Stimulated activated CD8-positive, alpha-beta memory T cell treated with anti-CD3 and anti-CD28 coated beads, Interleukin-15, amount 100 ng/mL, for 24 hours (primary cell): ENCODE measurements at places on chromosomes 4 and X.

GRCh38 chr4:86220121-86220520 lies 139.7 kb downstream of the MAPK10 start:
- no peak for DNase-seq

- no peak for DNase-seq
Observed at GRCh38 chr4:187268940-187269339, 545.3 kb upstream of the FAT1 start.

- no peak for DNase-seq
Observed at GRCh38 chr4:180060159-180060889, 2182.9 kb upstream of the TENM3 start.

DNA sequence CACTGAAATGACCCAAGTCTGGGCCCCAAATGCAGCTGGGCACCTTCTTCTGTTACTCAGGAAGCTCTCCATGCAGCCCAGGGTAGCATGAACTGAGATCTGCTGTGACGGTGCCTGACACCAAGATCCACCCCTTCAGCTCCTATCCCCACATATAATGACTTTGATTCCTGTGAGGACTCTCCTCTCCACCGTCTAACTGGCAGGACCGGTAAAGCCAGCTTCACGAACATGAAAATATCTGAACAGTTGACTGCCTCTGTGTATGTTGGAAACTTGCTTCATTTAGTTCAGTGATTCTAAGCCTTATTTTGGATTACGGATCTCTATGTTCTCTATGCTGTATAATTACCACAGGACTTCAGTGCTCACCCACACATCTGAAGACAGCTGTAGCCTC lies 115.5 kb upstream of the TMEM150C start:
- no peak for DNase-seq

DNA sequence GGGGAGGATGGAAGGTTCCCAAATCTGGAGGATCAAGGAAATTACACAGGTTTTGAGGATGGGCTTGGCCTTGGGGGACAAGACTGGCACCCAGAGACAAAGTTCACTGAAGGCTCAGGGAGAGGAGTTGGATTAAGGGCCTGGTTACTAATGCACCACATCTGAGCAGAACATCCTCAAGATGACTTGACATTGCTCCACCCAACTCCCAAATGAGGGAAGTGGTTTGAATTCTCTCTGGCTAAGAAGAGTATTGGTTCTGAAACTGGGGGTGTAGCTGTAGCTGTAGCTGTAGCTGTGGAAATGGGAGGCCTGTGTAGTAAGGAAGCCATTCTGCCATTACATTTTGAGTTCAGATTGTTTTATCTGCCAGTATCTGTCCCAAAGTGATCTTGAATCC lies 129.4 kb downstream of the RASL11B start:
- DNase-seq: no peak

DNA sequence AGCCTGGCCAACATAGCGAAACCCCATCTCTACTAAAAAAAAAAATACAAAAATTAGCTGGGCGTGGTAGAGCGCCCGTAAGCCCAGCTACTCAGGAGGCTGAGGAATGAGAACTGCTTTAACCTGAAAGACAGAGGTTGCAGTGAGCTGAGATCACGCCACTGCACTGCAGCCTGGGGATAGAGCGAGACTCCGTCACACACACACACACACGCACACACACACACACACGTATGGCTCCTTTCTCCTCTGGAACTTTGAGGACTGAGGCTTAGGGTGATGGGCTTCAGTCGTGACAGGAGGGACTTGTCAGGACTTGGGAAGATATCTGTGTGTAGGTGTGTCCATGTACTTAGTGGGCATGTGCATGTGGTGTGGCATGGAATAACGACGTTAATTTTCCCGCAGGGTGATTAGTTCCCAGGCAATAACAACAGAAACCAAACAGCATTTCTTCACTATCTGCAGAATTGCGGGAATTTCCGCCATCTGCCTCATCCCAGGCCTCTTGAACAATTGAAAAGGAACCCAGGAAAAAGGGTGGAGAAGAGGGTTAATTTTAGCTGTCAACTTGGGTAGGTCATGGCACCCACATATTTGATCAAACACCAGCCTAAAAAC lies 47.7 kb downstream of the RWDD4 start:
- no peak for DNase-seq

DNA sequence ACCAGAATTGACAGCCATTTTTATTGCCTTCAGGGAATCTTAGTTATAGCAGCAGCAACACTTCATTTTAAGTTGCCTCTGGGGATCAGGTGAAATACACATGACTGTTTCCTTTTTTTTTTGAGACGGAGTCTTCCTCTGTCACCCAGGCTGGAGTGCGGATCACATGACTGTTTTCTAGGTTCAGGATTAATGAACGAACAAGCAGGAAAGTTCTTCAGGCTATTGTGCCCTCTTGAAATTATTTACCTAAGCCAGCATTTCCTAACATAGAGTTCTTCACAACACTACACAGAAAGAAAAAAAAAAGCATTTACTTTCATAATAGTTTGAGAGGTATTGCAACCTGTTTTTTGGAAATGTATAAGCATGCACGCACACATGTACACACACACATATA lies 2032.8 kb downstream of the PCDH7 start:
- no peak for DNase-seq

DNA sequence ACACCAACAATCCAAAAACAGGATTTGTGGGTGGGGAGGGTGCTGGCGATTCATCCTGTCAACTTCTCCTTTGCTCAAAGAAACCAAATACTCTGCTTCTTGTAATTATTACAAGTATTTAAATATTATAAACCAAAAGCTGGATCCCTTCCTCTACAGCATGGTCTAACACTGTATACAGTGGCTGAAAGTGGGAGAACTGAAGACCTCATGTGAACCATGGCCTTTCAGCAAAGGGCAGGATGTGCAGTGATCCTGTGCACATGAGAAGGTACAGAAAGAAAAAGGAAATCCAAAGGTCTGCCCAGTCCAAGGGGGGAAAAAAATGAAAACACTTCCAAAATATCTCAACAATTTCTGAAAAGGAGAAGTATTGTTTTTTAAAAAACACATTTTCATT lies 5.3 kb upstream of the CXorf38 start:
- DNase-seq: no peak

DNA sequence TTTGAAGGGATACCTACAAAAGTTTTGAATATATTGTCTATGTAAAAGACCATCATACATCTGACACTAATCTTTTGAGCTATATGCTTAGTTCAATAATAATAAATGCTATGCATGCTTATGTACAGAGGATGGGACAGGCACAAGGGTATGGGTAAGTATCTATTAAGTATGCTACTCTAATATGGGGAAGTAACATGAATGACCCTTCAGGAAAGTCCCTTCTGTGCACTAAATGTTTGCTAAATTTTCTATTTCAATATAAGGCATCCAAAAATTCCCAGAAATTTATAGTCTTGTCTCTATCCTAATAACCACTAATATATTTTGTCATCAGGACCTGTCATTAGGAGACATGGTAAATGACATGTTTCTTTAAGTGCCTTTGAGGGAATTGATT lies 19.0 kb downstream of the ATP8A1 start:
- no peak for DNase-seq

- DNase-seq: no peak
Observed at GRCh38 chrX:76253432-76253831, 80.6 kb downstream of the PBDC1 start.

DNA sequence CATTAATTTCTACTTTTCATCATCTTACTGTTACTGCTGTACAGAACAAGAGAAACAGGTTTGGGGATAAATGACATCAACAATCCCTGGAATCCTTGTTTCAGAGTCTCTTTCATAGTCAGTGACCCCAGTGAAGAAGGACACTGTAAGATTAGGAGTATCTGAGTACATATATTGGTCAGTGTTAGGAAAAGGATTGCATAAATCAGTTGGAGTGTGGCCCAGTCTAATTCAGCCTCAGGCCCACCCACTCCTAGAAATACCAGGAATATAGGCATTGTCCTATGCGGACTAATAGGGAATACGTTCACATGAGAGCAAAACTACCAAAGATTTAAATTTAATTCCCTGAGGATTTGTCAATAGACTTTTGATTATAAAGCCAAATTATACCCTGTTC lies 237.8 kb downstream of the LDB2 start:
- DNase-seq: no peak

DNA sequence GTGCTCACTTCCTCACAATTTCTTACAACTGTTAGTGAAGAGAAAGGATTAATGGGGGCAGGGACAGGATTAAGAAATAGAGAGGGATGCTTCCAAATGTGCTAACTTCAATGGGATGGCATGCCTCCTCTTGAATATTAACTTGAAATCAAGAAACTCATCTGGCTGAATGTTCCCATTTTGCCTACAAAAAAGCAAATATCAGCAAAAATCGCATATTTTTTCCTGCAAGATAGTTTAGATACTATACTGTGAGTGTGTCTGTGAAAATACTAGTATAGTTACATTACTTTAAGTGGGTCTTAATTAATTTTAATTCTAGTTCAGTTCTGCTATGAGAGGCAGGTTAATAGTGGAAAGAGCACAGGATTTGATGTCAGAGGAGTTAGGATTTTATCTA lies 4.9 kb downstream of the PAICS start:
- no peak for DNase-seq

GRCh38 chr4:150140774-150141400 lies 62.6 kb downstream of the DCLK2 start:
- DNase-seq: no peak

DNA sequence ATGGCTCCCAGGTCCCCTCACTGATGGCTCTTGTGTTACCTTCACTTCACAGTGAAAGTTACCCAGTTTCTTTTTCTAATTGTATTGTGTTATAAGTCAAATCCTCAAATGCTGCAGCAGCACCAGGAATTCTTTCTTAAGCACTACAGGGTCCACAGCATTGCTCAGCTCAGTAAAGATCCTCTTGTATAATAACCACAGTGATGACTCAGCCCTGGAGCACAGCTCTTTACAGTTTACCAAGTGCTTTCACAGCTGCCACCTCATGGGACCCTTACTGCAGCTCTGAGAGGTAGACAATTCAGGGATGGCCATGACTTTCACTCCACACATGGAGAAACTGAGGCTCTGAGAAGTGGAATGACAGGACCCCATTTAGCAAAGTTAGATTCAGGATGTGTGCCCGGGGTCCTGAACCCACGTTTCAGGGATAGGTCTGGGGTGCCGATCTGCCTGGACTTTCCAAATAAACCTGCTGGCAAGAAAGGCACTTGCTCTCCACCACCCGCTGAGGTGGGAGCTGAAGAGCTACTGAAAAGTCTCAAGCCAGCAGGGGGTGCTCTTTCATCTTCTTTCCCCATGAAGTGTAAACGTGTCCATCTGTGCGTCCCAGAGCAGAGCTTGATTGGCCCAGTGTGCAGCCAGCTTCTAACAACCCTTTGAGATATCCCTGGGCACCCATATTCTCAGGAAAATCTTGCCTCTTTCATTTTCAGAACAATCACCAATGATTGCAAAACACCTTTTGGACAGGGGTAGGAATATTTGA lies 35.7 kb upstream of the GABRQ start:
- DNase-seq: no peak

DNA sequence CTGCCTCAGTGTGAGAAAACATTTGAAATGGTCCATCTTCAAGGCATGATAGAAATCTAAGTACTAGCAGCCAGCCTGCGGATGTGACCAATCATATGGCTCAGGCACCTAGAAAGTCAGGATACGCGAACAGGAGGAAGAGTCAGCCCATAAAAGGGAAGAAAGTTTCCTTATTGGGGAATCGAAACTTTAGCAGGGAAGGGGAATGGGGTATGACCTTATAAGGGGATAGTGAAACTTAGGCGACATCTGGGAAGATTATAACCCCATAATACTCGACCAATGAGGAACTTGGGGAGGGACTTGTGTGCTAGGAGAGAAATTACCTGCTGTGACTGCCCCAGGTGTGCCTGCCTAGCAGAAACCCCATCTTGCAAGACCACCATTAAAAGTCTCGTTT lies 26.2 kb upstream of the PYURF start:
- no peak for DNase-seq

DNA sequence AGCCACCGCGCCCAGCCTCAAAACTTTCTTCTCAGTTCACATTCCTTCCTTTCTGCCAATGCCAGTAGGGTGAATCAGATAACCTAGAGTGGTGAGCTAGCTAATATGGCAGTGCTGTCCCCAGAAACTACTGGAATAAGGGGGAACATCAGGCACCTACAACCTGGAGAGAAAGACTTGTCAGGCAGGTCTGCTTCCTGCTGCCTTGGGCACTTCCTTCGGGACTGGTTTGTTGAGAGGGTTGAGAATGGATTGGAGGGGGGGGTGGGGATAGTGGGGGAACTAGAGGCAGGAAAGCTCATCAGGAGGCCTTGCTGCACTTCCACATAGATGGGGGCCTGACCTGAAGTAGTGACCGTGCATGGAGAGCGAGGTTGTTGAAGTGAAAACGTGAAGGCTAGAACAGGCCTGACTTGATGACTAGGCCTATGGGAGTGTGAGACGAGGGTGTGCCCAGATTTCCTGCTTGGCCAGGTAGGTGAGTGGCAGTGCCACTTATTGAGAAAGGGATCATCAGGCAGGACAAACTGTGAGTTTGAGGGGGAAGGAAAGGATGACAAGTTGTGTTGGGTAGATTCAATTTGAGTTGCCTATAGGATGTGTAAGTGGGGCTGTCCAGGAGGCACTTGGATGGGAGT lies 33.4 kb downstream of the SLC25A5 start:
- DNase-seq: no peak

GRCh38 chr4:124633285-124633941 lies 79.1 kb downstream of the ANKRD50 start:
- no peak for DNase-seq

GRCh38 chr4:101025755-101026154 lies 321.6 kb downstream of the PPP3CA start:
- no peak for DNase-seq

- DNase-seq: no peak
Observed at GRCh38 chr4:2363951-2364653, 54.3 kb downstream of the ZFYVE28 start.

DNA sequence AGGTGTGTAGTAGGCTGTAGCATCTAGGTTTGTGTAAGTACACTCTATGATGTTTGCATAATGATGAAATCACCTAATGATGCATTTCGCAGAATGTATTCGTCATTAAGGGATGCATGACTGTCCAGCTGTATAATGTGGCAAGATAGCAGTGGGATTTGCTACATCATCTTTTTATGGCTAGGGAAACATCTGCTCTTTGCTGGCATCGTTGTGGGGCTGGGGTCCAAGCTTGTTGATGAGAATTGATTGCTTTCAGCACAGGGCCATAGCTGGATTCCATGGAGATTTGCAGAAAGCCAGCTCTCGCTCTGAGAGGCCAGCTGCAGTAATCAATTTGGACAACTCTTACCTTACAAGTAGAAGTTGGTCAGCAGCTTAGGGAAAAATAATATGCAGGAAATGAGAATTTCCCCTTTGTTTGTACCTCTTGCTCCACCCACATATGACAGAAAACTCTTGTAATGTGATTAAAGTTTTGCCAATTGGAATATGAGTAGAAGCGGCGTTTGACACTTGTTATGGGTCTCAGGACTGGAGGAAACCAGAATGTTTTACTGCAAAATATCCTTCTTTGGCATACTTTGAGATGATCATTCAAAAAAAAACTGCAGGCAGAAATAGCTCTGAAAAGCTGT lies 310.5 kb downstream of the RAPGEF2 start:
- no peak for DNase-seq

GRCh38 chr4:19478791-19479190 lies 772.9 kb upstream of the SLIT2 start:
- DNase-seq: no peak

- no peak for DNase-seq
Observed at GRCh38 chr4:7624396-7624980, 189.8 kb upstream of the PSAPL1 start.
